ENCODE measurements at places on chromosomes 2 and 18.
A peak's percentile ranks its signal among the peaks of the same experiment; 100 is the strongest.

DNA sequence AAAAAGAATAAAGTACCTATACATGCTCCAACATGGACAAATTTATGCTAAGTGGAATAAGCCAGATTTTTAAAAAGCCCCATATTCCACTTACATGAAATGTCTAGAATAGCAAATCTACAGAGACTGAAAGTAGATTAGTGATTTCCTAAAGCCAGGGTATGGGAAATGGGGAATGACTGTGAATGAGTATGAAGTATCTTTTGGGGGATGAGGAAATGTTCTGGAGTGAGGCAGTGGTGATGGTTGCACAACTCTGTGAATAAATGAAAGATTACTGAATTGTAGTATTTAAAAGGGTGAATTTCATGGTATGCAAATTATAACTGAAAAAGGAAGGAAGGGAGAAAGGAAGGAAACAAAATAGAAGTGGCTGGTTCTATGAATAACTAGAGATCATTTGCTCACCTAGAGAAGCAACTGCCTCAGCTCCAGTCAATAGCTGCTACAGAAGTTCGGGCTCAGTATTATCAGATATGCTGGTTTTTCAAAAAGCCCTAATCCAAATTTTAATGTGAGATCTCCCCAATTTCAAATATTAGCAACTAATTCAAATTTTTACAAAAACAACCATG lies 39.3 kb downstream of the MAP3K2 start:
- no peak for DNase-seq

DNA sequence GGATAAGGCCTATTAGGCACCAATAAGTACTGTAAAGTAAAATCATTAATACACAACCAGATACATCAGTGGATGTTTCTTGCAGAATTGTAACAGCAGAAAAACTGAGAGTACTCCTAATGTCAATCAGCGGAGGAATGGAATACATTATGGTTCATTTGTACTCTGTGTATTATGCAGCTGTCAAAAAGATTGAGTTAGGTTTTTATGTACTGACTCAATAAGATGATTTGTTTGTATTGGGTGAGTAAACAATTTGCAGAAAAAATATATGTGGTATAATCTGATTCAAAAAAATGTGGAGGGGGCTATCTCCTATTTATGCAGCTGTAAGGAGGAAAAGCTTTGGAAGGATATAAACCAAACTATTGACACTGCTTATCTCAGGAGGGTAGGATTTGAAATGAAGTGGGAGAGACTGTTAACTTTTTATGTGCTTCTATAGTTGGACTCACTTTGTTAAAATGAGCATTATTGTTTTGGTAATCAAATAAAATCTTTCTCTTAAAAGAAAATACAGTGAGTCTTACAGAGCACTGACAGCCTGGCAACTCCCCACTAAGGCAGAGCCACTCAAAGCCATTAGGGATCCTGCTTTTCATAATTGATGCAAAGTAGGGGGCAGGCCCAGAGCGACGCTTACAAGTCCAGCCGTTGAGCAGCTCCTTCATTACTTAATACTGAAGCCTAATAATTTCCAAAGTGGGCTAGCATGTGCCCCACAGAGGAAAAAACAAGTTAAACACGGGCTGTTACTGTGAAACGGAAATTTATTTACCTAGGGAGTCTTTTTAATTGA lies 168.8 kb downstream of the PHLPP1 start:
- no peak for DNase-seq

DNA sequence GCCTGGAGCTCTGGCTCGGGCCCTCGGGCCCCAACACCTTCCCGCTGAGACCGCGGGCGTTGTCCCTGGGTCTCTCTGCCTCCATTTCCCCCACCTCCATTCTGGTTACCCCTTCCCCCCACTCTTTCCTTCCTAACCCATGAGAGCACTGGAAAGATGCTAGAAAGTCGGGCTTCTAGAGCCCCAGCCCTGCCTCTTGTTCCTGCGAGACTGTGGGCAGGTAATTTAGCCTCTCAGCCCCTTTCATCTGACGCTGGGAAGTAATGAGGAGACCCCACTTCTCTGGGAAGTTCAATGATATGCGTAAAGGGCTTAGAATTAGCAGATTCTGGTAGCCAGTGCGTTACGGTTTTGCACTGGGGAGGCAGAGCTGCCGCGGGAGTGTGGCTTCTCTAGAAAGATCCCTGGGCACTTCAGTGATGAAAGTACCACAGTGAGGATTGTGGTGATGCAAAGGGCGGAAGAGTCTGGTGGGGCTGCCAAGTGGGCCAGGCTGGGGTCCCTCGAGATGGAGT lies 16.2 kb upstream of the ECEL1 start:
- no peak for DNase-seq

DNA sequence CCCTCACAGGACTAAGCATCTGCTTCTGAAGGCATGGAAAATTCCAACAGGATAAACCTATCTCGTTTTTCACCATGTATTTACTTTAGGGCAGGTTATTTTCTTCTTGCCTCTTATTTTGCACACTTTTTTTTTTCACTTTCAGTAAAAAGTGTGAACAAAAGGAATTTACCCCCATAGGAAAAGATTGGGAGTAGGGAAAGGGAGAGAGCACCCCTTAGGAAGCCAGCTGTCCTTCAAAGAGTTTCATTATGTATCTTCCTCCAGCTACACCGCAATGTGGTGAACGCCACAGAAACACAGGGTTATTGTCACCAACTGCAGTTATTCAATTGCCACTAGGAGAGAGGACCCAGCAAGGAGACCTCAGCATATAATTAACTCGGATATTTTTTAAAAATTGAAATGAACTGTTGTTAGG lies 286.2 kb upstream of the VRK2 start:
- DNase-seq: peak; percentile 5

GRCh38 chr2:133484106-133484505 lies 84.2 kb downstream of the NCKAP5 start:
- DNase-seq: no peak

- no peak for DNase-seq
These were observed 132.8 kb downstream of the PARD3B start for GRCh38 chr2:204678031-204678430.
